Esophagus squamous epithelium (tissue), 5 donors: ENCODE measurements at places on chromosomes 3 and 15.

- DNase-seq, result no peak
Observed at GRCh38 chr3:23863060-23863459, 53.7 kb downstream of the NKIRAS1 start.

DNA sequence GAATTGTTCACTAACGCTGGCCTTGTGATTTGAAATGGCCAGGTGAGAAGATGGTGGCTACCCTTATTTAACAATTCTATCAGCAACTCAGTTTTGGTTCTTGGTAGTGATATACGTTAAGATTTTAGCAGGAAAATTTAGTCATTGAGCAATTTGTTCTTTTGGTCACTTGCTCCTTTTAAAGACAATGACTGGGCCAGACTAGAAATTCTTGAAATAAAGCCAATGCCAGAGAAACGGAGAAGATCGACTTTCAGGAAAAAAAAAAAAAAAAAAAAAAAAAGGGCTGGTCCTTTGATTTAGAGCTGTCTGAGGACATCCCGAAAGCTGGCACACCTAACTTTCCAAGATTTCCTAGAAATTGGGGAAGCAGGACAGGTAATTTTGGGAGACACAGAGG, 178.5 kb downstream of the FNDC3B start:
- no peak for DNase-seq

DNA sequence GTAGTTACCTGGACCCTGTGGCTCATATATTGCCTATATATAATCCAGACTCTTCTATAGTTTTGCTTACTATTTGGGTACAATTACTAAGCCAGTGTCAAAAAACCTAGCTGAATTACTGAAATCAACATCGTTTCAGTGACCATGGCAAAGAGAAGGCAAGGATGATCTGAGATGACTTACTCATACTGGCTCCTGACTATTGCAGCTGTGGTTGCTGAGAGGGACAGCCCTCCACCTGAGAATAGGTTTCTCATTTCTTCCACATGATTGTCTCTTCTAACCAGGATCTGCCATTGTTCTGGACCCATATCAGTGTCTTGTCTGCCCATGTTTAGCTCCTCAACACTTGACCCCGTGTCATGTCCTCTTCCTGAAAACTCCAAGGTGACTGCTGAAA, 30.2 kb downstream of the CASR start:
- no peak for DNase-seq

DNA sequence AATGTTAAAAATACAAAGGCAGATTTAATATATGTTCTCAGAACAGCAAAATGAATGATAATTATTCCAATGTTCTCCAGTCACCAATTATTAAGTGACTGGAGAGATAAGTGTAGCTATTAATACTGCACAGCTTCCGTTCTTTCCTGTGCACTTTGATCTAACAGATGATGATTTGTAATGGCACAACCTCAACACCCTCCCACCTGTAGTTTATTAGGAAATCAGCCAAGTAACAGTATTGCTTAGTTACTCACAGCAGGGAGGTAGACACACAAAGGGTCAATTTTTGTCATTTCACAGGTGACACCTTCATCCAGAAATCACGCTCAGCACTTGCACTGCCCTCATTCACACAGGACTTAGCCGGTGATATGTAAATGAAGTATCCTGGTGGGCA, 688.1 kb downstream of the EPHA3 start:
- DNase-seq, result no peak

GRCh38 chr3:197460639-197461038, 95.1 kb downstream of the BDH1 start:
- no peak for DNase-seq

DNA sequence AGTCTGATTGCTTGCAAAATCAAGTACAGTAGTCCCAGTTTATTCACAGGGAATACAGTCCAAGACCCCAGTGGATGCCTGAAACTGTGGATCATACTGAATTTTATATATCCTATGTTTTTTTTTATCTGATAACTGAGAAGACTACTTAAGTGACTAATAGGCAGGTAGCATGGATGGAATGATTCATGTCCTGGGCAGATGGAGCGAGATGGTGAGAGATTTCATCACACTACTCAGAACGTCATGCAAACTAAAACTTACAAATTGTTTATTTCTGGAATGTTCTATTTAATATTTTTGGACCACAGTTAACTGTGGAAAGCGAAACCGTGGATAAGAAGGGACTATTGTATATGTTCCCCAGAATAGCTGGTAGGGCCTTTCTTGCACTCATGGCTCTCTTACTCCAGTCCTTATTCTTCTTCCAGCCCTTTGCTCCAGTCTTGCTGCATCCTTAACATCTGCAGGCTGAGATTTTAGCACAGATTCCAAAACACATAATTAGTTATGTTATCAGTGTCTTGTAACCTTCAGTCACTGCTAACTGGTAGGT, 290.0 kb downstream of the ADAMTSL3 start:
- no peak for DNase-seq

DNA sequence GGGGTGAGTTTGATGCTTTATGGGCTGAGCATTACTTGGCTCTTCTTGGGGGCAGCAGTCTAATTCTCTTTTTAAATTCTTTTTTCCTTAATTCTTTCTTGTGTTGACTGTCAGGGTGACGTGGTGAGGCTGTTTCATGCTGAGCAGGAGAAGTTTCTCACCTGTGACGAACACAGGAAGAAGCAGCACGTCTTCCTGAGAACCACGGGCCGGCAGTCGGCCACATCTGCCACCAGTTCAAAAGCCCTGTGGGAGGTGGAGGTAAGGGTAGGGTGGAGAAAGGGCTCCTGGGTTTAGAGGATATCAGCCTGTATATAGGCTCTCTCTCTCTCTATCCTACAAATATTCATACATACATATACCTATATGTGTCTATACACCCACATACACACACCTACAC, 152.3 kb downstream of the ITPR1 start:
- no peak for DNase-seq

DNA sequence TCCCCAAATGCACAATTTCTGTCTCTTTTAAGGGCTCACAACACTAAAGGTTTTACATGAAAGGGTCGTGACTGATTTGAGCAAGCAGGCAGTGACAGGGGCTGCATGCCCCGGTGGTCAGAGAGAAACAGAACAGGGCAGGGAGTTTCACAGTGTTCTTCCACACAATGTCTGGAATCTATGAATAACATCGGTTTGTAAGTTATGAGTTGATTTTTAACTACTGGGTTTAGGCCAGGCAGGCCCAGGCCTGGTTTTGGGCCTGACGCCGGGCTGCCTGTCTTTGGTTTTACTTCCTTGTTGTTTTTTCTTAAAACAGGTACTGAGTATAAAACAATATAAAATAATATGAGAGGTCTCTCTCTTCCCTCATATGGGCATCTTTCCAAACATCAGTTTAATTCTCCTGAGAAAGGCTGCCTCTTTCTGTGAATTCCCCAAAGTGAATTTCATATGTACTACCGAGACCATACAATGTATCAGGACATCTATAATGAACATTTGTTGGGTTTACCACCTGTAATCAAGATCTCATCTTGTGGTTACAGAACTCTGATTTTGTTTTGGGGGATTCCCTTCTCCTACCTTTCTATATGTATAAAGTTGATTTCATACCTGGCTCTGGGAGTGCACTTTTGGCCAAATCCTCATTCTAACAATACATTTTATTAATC, 74.4 kb downstream of the CD200 start:
- DNase-seq, result no peak

GRCh38 chr15:55357774-55358173, 38.8 kb downstream of the PIGB start:
- DNase-seq, result no peak

GRCh38 chr3:46824211-46824970, 38.9 kb downstream of the MYL3 start:
- no peak for DNase-seq
